Activated naive CD8-positive, alpha-beta T cell treated with anti-CD3 and anti-CD28 coated beads, Interleukin-2, amount 50 U/mL, for 16 hours (primary cell): ENCODE measurements at places on chromosomes 3 and 15.

- DNase-seq = no peak
Measured at GRCh38 chr15:90592131-90592881, 62.6 kb downstream of the CRTC3 start.

GRCh38 chr15:34442891-34443290 is 5.3 kb upstream of the GOLGA8A start:
- no peak for DNase-seq

DNA sequence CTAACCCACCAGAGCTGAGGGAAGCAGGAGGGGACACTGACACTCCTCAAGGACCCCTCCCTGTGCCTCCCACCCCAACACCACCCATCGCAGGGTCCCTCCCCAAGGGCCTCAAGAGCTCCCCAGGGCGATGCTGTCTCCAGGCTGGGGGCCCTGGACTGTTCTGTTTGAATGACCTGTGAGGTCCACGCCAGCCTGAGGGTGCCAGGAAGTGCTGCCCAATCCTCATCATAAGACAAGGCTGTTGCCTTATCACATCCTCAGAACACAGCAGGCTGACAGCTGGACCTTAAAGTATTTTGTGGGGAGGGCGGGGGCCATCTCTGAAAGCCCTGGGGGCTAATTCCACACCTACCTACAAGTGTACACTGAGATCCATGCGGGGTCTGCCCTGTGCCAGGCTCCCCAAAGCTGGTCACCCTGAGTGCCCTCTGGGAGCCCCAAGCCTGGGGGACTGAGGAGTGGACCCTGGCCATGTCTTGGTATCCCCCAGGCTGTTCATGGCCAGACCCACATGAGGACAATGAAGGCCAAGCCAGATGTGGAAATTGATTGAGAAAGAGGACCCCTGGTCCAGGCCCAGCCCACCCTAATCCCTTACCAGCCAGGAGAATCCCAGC is 23.8 kb upstream of the GOLGA6C start:
- DNase-seq = no peak

GRCh38 chr3:77071364-77071763 is 31.5 kb downstream of the ROBO2 start:
- DNase-seq = no peak

GRCh38 chr3:44974416-44974815 is 1.6 kb downstream of the ZDHHC3 start:
- no peak for DNase-seq
